RWPE2 (cell line): ENCODE measurements at places on chromosomes 1 and 21.

DNA sequence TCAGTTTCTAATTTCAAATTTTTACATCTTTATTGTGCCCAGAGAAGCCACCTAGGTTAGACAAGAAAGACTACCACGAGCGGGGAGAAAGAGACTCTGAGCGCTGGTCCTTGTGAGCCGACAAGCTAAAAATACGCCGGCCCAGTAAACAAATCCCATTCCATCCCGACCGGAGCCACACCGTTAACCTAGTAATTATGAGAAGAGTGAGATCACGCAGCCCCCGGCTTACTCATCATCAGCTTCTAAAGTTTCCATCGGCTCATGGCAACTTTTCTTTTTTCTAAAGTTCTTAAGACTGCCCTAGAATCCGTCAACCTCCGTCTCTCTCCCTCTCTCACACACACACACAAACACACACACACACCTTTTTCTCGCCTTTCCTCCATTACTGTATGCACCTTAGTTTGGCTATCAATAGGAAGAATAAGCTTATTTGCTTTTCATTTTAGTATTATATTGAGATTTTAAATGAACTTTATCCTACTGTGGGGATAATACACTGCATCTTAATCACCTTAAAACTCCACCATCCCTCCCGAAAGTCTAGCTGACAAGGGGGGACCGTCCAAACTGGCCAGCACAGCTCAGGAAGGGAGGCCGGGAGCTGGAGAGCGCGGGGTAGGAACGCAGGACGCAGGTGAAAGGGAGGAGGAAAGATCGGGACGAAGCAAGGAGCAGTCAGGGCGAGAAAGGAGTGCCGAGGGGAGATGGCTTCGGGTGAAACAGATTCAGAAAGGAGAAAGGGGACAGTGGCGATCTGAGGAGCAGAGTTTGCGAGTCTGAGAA lies 728 bp downstream of the OTUD7B start:
- peak; percentile 47 for DNase-seq

- no peak for DNase-seq
These were observed 414.6 kb upstream of the PTBP2 start for GRCh38 chr1:96306809-96307560.

DNA sequence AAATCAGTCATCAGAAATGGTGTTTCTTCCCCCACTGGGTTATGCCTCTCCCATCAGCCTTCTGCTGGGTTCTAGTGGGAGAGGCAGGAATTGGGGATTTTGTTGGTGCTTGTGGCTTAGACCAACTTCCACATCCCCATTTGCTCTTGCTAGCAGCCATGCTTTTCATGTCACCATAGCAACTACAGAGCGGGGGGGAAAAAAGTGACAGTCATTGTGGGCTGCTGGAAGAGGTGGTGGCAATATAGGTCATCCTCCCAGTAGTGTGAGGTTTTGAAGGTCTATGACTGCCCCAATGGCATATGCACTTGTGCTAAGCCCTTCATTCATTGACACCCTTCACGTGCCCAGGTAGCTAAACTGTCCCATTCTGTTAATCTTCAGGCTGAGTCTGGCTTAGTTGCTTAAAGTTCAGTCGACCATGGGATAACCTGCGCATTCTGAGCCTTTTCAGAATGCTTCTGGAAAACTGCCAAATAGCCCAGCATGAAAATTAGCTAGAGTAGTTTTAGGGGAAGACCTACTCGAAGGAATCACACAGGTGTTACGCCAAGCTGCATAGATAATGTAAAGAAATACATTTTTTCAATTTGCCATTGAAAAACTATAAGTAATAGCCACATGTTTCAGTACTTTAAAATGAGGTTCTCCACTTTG lies 53.7 kb upstream of the ZNF326 start:
- DNase-seq = no peak

- no peak for DNase-seq
These were observed 277.5 kb upstream of the C1orf174 start for GRCh38 chr1:4177425-4178150.

DNA sequence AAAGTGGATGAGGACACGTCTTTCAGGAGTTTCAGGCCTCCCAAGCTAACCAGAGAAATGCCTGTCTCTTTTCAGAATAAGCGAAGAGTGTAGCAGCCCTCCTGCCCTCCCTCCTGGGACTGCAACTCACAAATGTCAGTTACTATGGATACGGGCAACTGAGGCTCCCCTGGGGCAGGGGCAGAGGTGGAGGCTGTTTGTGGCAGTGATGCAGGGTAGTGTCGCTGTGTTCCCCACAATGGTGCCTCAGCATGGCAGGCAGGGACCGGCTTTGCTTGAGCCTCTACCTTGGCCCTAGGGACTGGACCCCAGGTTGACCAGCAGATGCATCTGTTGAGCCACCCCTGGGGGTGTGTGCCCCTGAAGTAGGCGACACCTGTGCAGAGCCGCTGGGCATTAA lies 10.2 kb downstream of the NFASC start:
- no peak for DNase-seq

DNA sequence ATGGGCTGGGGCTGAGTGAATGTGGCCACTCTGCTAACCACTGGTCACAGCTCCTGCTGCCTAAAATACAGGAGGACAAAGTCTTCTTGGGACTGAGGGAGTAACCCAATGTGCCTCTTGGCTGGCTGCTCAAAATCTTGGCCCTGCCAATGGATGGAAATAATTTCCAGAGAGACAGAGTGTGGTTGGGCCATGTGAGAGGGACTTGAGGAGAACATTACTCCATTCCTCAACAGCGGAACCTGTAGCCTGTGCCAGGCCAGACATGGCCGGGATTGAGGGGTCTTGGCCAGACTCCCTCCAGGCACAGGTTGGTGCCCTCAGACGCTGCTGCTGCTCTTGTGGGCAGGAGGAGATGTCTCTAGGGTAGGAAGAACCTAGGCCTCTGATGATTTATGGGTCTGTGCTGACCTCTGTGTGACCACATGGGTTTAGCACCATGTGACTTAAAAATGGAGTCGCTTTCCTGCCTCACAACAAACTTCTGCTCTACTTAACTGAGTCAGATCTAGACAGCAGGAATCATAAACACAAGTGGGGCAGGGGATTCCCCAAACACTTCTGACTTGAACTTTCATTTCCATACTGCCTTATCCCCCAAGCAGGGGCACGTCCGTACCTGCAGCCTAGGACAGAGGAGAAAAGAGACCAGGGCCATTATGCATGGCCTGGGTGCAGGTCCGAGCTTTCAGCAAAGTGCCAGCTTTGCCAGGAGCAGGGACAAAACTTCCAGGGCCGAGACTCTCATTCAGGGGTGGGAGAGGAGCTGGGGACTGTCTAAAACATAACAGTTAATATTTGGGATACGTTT lies 79.2 kb downstream of the CD34 start:
- no peak for DNase-seq

DNA sequence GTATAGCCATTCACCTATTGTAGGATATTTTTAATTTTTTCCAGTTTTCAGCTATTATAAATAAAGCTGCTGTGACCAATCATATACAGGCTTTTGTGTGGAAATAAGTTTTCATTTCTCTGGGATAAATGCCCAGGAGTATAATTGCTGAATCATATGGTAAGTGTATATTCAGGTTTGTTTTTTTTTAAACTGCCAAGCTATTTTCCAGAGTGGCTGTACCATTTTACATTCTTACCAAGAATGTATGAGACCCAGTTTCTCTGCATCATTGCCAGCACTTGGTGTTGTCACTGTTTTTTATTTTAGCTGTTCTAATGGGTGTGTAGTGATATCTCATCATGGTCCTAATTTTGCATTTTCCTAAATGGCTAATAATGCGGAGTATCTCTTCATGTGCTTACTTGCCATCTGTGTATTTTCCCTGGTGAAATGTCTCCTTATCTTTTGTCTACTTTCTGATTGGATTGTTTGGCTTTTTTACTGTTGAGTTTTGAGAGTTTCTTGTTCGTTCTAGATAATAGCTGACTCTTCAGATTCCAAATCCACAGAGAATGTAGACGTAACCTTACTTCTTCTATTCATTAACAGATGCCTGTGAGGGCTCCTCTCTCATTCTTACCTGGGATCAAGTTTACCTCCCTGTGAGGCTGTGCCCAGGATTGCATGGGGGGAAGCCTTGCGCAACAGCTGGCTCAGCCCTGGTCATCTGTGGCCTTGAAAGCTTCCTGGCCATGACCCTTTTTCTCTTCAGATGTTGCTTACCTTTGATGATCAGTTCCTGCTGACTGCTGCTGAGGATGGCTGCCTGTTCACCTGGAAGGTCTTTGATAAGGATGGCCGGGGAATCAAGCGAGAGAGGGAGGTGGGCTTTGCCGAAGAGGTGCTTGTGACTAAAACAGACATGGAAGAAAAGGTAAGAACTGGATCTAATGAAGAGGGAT lies 42.6 kb downstream of the CFAP57 start:
- DNase-seq = no peak

GRCh38 chr1:41020654-41021053 lies 871 bp downstream of the SLFNL1 start:
- no peak for DNase-seq

GRCh38 chr1:243596431-243597062 lies 253.5 kb downstream of the AKT3 start:
- DNase-seq = no peak

GRCh38 chr1:181635110-181635509 lies 151.8 kb downstream of the CACNA1E start:
- no peak for DNase-seq

- no peak for DNase-seq
These were observed 20.6 kb downstream of the RC3H1 start for GRCh38 chr1:174001573-174001972.

- DNase-seq = no peak
These were observed 334 bp downstream of the CTH start for GRCh38 chr1:70411360-70411844.

DNA sequence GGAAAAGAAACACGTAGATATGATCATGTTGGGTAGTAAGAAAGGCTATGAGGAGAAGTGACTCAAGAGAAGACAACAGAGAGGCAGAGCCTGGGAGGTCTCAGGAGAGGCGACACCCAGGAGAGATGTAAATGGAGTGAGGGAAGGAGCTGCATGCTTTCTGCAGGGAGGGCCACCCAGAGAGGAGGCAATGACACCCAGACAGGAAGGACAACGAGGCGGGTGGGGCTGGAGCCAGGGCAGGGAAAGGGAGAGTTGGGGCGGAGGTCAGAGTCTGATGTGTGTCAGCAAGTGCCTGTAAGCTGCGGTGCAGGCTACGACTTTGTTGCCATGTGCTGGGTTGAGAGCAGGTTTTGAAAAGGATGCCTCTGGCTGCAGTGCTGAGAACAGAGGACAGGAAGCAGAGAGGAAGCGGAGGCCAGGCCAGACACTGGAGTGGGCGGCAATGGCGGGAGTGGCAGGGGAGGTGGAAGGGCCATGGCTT lies 31.3 kb downstream of the SLC1A7 start:
- DNase-seq = no peak
